Activated CD4-positive, alpha-beta T cell treated with anti-CD3 and anti-CD28 coated beads, Interleukin-10, Interleukin-2, amounts not matched to agents 100 ng/mL and 50 ng/mL, durations not matched to agents 16 hours and 8 hours (primary cell): ENCODE measurements at places on chromosomes 16 and 17.

DNA sequence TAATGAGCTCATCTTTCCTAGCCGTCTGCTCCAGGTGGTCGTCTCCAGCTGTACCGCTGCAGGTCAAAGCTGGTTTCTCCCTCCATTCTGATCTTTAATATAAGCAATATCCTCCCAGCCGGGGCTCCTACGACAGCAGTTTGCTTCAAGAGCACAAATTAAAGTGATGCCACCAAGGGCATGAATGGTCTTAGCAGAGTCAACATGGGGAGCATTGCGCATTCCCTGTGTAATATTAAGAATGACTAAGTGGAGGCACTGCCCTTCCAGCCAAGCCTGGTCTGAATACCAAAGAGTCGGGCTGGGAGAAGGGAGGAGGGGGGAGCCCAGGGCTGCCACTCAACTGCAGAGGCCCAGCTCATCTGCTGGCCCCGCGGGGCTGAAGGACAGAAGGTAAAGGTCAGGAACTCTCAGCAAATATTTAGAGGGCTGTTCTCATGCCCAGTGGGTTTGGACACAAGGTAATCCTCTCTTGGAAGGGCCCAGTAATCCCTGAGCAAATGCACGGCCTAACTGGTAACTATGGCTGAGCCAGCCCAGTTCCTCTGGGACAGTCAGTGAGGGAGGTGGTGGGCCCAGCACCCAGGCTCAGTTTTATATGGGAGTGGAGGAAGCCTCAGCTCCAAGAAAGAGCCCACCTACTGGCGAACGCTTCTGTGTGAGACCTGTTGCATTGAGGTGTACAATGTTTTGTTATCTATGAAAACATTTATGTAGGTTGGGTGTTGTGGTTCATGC, 121.2 kb downstream of the IRX3 start:
- DNase-seq, result no peak

GRCh38 chr17:47800686-47801085, 20.9 kb downstream of the OSBPL7 start:
- DNase-seq, result no peak

- DNase-seq, result no peak
Observed at GRCh38 chr17:63649813-63650212, 27.6 kb downstream of the MAP3K3 start.

DNA sequence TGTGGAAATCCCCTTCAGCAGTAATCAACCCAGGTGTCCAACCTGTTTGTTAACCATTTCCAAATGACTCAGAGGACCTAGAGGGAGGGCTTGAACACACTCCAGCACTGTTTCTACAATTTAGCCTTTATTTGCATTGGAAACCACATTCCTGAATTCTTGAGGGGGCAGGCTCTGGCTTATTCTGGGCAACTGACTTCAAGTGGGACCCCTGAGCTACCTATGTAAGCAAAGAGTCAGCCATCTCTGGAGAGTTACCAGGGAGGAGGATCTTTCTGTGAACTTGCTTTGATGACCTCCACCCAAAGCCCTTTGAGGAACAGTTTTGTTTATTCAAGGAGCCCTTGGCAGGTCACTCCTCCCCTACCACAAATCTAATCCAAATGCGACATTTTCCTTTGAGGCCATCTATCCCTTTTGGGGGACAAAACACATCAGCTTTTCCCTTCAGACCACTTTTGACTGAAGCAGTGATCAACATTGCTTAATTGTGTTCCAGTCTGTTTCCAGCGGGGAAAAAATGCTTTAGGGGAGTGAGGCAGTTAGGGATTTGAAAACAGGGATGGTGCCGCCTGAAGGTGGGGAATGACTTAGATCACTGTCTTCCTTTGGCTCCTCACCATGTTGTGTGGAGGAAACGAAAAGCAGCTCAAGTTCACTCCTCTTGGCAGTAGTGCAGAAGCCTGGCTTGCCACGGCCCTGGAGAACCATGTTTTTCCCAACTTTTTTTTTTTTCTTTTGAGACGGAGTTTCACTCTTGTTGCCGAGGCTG, 46.2 kb downstream of the TUBD1 start:
- DNase-seq, result peak; percentile 87

GRCh38 chr16:25063865-25064264, 47.7 kb upstream of the LCMT1 start:
- no peak for DNase-seq

- DNase-seq, result no peak
Observed at GRCh38 chr16:81465375-81465943, 20.9 kb downstream of the CMIP start.

DNA sequence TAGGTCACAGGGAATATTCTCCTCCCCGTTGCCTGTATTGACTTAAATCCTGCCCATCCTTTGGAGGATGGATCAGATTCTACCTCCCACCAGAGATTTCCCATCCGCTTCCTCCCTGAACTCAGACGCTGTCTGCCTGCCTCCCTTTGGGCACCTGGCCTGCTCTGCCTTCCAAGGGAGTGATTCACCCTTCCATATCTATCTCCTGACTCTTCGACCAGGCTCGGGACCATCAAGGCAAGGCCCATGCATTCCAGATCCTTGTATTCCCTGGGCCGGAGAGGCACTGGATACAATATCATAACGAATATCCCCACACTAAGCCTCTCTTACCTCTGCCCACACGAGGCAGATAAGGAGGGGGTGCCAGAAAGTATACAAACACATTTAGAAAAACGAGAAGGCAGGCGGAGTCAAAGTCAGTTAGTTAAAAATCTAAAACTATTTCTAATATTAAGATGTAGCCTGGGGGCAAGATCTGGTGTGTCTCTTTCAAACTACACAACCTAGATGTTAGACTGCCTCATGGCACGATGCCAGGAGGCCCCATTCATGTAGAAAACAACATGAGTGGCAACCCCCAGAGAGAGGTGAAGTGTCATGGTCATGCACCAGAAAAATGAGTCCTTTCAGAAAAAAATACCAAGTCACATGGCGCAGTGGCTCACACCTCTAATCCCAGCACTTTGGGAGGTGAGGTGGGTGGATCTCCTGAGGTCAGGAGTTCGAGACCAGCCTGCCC, 9.2 kb downstream of the PMP22 start:
- DNase-seq, result no peak

DNA sequence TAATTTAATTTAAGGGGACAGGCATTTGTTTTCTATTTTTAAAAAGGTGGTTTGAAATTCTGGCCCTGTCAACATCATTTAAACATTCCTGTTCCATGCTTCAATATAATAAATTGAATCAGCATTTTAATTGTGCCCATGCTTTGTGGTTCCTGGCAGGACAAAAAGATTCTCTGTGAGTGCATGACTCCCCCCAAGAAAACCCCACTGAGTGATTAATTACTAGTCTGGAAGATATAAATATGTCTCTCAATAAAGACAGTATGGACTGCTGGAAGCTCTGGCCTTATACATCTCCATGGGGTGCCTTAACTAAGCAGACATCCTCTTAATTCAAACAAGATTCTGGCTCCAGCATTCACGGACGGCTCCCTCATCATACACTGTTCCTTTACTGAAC, 95.0 kb upstream of the PSMD7 start:
- no peak for DNase-seq

- DNase-seq, result no peak
Observed at GRCh38 chr16:77812856-77813500, 24.6 kb downstream of the VAT1L start.

DNA sequence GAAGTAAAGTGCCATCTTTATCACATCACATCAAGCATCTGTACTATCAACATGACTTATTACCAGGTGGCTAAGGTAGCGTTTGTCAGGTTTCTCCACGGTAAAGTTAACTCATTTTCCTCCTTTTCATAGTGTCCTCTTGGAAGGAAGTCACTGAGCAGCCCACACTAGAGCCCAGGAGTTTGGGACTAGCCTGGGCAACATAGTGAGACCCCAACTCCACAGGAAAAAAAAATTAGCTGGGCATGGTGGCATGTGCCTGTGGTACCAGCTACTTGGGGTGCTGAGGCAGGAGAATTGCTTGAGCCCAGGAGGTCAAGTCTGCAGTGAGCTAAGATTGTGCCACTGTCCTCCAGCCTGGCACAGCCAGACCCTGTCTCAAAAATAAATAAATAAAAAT, 12.9 kb downstream of the CHD9 start:
- DNase-seq, result no peak

DNA sequence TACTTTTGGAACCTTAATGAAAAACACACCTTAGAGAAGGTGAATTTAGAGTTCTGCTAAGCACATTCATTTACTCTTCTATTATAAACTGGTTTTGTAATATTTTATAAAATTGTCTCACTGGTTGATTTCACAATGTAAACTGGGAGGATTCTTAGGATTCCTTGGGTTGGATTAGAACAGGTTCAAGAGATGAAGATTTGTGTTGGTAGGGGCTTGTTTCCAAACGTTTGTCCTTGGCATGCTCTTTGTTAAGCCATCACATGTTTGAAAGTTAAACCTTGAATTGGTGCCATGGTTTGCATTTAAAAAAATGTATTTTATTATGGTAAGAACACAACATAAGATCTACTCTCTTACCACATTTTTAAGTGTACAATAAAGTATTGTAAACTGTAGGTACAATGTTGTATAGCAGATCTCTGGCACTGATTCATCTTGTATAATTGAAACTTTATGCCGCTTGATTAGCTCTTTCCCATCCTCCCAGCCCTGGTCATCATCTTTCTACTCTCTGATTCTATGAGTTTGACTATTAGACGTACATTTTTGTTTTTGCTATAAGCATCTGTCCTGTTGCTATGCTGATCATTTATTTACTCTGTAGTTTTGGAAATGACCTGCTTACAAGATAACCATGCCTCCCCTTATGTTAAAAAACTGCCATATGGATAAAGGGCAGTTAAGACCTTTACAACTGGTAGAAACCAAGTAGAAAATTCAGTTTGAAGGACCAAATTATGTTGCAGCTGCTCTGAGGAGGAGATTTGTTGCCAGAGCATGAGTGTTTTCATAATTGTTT, 9.6 kb downstream of the FTO start:
- DNase-seq, result no peak

DNA sequence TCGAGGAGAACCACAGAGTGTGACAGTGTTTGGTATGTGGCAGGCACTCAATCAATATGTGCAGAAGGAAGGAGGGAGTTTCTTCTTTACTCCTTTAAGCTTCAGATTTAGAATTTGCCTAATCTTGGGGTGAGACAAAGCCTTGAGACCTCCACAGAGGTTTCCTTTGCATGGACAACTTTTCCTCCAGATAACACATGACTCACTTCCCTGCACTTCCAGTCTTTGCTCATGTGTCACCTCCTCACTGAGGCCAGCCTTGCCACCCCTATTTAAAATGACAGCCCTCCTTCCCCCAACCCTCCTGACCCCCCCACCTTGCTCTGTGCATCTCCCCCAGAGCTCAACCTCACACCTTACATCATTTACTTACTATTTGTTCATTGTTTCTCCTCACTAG, 17.4 kb upstream of the NOS2 start:
- no peak for DNase-seq

DNA sequence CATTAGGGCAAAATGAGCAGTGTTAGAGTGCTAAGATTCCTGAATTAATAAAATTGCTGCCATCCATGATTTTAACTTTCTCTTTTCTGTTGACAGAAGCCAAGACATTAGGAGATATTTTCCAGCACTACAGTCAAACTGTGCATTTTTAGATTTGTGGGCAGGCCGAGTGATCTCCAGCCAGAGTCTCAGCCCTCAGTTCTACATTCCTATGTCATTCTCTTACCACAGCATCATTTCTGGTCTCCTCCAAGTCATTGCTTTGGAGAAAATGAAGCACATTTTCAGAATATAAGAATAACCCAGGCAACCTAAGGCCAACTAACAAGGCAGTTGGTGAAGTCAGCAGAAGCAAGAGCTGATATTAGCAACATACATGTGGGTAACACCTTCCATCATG, 74.6 kb upstream of the NUDT7 start:
- DNase-seq, result no peak

DNA sequence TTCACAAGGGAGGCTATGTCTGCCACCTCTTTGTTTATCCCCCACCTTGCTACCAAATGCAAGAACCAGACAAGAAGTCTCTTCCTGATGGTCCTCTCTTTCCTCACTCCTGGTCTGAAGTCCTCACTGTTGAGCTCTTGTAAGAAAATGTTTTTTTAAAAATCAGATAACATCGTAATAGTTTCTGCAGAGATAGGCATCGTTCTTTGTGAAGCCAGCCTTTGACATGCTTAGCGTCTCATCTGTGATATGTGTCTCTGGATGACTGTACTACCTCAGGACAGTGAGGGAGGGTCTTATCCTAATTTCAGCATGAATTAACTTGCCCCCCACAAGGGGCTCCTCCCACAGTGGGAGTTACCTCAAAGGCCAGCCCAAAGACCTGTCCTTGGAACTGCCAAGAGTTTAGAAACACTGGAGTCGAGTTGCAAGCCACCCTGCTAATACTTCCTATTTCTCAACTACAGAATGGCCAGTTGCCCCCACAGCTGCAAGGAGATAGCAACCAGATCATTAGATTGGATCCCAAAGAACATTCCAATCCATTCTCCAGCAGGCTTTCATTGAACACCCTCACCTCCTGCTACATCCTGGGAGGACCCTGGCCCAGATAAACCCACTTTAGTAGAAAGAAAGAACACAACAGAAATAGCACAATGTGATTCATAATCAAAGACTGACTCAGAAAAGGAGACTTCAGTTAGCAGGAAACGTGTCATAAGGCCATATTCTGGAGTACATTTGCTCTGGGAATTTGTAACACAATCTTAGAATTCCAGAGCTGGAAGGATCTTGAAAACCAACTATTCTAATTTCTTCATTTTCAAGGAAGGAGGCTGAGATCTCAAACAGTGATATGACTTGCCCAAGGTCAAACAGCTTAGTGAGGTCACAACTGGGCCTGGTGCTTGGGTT, 151.0 kb downstream of the IRX3 start:
- DNase-seq, result no peak

DNA sequence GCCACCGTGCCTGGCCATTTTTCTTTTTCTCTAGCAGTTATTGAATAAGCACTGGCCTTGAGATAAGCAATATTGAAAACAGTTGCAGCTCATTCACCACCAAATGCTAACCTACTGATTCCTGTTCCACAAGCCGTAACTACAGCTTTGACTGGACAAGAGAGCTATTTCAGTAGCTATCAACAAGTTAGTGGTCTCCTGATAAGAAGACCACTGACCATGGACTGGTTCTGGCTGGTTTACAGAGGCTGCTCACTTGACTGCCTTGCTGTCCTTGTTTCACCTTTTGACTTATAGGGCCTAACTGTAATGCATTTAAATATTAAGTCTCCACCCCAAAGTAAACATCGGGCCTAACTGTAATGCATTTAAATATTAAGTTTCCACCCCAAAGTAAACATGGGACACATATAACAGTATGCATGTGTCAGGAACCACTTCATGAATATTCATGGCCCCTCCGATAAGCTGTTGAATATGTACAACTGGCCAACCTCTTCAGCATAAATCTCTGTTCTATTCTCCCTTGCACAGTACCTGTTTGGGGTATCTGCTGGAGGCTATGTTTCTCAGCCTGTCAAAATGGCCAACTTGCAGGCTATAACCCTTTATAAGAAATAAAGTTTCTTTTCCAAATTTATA, 94.1 kb downstream of the USP32 start:
- no peak for DNase-seq
